ENCODE measurements at places on chromosomes 7 and 10.

- DNase-seq, result no peak
These were observed 22.8 kb downstream of the C10orf105 start for GRCh38 chr10:71696628-71697326.

DNA sequence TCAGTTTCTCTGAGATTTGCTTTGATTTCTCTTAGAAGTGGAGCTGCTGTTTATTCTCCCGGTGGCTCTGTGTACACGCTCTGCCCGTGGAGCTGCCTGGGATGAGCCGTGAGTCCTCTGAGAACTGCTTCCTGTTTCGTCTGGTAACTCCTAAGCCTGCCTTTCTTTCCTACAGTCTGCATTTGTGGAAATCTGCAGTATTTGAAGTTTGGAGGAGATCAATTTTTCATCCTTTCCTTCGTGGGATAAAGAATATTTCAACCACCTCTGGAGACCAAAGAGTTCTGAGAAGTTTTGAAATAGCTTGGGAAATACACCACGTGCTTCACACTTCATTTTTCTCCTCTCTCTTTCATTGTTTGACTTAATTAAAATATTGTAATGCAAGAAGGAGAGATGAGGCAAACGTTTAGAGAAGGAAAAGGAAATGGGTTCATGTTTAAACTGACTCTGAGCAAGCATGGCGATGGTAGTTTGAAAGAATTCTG, 311.9 kb downstream of the LRMDA start:
- DNase-seq, result no peak

GRCh38 chr10:93813507-93814465, 56.0 kb downstream of the LGI1 start:
- DNase-seq, result no peak

- no peak for DNase-seq
These were observed 69.2 kb upstream of the GRB10 start for GRCh38 chr7:50851891-50852290.

DNA sequence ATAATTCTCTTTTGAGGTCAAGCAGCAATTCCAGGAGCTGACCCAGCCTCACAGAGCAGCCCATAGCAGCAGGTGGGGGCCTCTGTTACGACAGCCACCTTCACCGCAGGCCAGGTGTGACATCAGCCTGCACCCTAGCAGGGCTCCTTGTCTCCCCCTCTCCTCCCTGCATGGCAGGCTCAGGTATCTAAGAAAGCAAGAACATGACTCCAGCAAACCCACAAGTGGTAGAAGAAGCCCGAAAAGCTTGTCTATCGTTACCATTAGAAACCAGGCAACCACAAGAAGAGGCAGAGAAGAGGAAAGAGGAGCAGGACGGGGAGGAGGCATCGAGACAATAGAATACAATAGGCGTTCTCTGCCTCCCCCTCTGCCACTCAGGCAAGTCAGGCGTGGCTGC, 104.0 kb upstream of the PRR15 start:
- peak; percentile 52 for DNase-seq

DNA sequence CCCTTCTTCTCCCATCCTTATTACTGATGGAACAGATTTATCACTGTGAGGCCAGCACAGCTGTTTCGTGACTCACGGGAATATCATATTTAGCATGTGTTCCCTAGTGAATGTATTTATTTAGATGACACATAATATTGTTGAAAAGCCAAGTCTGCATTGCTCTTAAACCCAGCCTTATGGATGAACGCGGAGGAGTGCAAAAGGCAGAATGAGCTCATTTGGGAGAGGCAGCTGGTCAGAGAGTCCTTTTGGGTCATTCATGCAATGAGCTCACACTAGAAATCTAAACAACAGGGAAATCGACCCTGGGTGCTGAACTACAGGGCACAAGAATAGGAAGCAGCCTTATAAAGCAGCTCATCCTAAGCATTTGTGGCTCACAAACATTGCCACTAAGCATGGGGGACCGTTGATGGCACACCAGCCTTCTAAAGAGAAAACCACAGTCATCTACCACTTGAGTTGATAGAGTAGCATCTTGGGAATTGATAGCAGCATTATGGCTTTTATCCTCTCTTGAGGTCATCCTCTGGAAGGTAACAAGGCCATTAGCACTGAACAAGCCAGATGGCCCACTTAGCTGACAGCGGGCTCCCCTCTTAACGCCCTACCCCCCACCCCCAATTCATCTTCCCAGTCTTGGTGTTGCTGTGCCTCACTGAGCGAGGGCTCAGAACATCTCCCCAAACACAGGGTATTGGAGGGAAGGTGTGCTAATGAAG, 32.9 kb upstream of the SDK1 start:
- DNase-seq, result peak; percentile 100

GRCh38 chr10:24153537-24153936, 55.4 kb upstream of the KIAA1217 start:
- DNase-seq, result no peak

- no peak for DNase-seq
These were observed 1.7 kb downstream of the RAMP3 start for GRCh38 chr7:45159296-45159695.

DNA sequence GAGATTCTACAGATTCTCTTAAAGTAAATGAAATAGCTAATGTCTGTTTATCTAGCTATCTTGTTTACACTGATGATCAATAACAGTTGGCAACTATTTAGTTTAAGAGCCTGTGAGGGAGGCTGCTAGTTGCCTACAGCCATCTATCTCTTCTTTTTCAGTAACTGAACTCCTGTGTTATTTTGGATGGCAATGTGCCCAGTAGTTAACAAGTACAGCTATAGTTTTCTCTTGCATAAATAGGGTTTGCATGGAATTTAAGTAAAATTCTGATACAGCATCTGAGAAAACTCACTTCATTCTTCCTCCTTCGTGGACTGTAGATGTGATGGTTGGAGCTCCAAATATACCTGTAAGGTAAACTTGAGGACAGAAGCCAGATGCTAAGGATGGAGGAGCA, 219.5 kb upstream of the POT1 start:
- DNase-seq, result no peak

- no peak for DNase-seq
These were observed 354.1 kb upstream of the SEMA3A start for GRCh38 chr7:84548366-84549365.

DNA sequence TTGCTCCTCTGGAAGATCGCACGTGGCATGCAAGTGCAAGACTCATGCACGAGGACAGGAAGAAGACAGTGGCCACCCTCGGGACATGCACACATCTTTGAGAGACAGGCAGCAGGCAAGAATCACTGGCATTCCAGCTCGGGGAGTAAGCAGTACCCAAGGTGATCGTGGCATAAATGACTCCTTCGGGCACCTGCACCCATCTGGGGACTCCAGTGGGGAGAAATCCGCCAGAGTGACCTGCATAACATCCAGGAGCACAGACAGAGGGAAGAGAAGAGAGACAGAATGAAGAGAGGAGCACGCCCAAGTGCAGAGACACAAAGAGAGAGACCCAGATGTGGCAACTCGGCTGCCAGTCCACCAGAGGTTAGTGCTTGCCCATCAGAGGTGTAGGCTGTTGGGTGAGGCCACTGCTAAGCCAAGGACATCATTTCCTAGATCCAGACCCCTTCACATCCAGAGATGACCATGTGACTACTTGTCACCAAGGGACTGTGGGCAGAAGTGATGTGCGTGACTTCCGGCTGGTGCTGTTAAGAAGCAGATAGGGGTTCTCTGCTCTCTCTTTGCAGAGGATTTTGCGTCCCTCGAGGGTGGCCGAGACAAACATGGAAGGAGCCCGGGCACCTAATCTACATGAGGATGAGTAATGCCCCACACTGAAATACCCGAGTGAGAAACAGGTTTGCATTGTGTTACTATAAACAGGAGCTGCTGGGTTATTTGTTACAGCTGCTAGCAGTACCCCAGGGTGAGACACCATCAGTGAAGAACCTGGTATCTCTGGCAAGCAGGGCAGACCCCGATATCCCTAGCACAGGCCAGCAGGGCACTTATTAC, 80.6 kb downstream of the VWA2 start:
- DNase-seq, result no peak

GRCh38 chr10:81600185-81600584, 274.8 kb upstream of the NRG3 start:
- no peak for DNase-seq

DNA sequence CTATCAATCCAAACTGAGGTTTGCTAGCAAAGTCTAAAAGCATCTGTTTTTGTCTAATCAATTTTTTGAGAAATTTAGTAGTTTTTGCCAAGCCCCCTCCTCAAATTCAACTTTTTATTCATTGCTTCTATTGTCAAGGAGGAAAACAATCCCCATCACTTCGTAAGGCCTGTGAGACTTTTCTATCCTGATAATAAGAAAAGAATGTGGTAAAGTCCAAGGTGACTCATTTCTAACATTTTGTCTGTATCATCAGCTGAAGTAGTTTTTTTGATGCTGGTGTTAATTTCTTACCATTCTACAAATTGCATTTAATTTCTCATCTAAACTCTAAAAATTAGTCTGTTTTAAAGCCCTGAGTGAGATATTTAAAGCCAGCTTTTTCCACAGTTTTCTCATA, 11.7 kb downstream of the ANK3 start:
- no peak for DNase-seq

DNA sequence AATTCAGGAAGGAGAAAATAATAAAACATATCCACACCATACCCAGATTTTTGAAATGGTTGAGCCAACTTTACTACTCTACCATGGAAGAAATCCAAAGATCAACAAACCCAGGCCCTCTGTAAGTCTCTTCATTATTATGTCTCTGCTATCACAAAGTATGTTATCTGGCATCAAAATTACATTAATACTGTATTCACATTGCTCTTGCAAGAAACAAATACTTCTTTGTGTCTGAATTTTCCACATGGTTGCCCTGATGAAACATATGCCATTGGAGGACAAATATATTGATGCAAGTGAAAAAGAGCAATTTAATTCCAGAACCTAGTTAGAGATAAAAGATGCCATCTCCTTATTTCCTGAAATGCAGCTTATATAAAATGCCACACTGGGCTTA, 204.0 kb downstream of the FZD1 start:
- DNase-seq, result no peak

DNA sequence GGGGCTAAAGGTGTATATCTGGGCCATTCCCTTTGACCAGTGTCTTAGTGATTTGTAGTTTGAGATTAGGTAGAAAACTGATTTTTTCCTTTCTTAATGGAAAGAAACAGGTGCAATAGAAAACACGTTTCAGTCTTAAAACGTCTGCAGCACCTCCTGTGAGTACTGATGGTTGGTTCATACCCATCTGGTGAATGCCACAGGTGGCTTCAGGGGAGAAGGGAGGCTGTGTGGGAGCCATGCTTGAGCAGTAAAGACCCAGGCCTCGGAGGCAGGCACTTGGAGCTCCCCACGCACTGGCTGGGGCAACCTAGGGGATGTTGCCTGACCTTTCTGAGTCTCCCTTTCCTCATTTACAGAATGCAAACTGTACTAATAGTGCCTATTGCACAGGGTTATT, 171.5 kb upstream of the GRB10 start:
- no peak for DNase-seq

DNA sequence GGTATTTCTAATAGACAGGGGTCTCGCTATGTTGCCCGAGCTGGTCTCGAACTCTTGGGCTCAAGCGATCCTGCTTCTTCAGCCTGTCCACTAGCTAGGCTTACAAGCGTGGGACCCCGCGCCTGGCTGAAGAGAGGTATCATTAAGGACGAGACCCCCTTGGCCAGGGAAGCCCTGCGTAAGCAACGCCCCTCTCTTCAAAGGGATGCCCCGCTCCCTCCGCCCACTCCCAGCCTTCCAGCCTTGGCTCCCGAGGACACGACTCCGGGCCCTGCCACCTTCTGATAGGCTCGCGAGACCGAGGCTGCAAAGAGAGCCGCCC, 220 bp upstream of the ZKSCAN5 start:
- DNase-seq, result no peak

GRCh38 chr10:103055105-103055504, 137.0 kb downstream of the CNNM2 start:
- DNase-seq, result no peak

- DNase-seq, result no peak
These were observed 32.7 kb upstream of the FZD8 start for GRCh38 chr10:35674843-35675242.

- DNase-seq, result no peak
These were observed 59.1 kb upstream of the COL1A2 start for GRCh38 chr7:94335586-94335985.

GRCh38 chr10:68121852-68122251, 12.6 kb downstream of the MYPN start:
- no peak for DNase-seq

DNA sequence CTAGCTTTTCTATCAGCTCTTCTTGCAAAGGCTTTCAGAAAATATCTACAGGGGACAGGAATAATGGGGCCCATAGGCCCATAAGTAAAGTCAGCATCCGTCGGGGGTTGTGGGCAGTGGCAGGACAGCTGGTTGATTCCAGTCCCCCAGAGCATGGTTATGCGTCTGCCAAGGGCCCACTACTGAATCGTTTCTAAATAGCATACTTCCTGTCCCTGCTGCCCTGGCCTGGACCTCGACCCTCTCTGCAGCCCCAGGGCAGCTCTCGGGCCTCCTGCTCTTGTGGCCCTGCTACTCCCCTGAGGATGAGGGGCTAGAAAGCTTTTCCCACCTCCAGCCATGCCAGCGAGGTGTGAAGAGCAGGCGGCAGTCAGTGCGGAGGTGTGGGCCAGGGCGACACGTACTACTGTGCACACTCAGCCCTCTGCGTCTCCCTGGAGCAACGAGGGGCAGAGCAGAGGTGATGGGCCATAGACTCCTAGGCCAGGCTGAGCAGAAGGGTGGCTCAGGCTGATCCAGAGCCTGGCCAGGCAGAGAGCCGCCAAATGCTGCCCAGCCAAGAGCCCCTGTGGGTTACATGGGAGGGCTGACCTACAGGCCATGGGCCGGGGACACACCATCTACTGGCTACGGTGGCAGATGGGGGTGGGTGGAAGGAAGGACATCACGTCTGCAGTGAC, 4.7 kb upstream of the OPN4 start:
- DNase-seq, result no peak

DNA sequence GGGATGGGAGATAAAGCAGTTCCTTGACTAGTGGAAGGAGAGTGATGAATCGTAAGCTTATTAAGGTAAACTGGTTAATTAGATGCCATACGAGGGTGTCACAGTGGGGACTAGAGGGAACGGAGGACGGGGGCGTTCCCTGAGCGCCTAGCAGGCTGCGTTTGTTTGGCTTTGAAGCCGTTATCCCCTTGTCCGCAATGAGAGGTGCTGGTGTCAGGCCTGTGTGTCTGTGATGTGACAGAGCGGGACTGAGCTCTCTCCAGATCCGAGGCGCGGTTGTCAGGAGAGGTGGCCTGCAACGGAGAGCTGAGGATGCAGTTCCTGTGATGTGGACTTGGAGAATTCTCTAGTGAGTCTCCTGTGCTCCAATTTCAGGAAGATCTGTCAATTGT, 60.0 kb upstream of the PRPS1L1 start:
- no peak for DNase-seq

GRCh38 chr7:131281266-131282048, 46.2 kb upstream of the MKLN1 start:
- DNase-seq, result no peak

- no peak for DNase-seq
These were observed 70.4 kb downstream of the LYZL2 start for GRCh38 chr10:30559180-30559579.

- DNase-seq, result no peak
These were observed 9.0 kb upstream of the CUZD1 start for GRCh38 chr10:122854648-122855047.

DNA sequence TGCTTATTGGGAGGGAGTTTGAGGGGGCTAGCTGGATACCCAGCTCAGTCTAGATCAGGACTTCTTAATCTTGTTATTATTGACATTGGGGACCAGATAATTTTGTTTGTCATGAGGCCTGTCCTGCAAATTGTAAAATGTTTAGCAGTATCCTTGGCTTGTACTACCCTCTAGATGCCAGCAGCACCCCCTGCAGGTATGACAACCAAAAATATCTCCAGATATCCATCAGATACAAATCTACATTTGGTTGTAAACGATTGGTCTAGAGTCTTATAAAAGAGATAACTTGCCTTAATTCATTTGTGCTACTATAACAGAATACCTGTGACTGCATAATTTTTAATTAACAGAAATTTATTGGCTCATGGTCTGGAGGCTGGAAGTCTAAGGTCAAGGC, 1232.2 kb downstream of the XPNPEP1 start:
- DNase-seq, result no peak

All from NCI-H187 treated with DMSO at 0.1 percent for 48 hours (cell line).